ENCODE measurements at places on chromosomes 3 and 15.

GRCh38 chr3:125107861-125108567 is 52.2 kb upstream of the HEG1 start:
- DNase-seq, result peak; percentile 63

- no peak for DNase-seq
These were observed 293.0 kb downstream of the ADAMTS17 start for GRCh38 chr15:100048736-100049135.

DNA sequence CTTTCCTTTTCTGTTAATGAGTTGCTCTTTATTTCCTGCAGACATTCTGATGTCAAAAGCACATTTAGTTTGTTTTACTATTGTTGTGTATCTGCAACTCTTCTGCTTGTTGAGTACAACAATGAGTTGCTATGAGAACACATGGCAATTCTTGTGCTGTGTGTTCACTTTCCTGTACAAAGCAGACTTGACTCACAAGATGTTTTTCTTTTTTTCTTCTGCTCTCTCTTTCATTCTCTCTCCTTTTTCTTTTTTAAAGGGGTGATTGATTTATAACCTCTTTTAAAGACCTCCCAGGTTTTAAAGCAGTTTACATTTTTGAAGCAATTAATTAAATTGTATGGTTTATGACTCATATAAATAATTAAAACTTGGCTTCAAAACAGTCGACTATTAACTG is 31.6 kb upstream of the ABHD10 start:
- no peak for DNase-seq

DNA sequence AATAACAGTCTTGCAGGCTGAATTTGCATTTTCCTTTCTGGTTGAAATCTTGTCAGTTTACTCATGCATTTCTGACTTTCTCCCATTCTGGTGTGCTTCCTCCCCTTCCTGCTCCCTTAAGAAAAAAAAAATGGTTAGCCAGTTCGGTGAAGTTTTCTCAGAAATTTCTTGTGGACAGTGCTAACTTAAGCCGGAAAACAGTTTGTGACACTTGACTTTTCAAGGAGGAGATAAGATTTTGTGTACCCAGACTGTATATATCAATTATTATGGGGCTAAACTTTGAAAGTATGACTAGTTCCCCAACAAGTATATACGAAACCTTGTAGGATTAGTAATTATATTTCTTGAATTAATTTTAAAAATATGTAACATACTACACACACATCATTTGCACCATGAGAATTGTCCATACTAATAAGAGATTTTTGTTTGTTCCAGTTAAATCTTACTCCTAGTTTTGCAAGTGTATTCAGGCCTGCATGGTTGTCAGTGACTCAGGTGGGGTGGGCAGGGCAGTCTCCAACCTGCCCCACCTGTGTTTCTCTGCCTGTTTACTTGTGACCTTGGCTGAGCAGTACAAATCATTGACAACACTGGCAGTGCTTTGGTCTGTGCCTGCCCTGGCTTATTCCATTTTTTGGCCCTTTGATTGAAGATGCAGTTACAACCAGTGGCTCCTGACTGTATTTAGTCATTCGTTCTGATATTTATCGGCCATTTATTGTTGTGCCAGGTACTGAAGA is 19.1 kb downstream of the UBE2E1 start:
- no peak for DNase-seq

DNA sequence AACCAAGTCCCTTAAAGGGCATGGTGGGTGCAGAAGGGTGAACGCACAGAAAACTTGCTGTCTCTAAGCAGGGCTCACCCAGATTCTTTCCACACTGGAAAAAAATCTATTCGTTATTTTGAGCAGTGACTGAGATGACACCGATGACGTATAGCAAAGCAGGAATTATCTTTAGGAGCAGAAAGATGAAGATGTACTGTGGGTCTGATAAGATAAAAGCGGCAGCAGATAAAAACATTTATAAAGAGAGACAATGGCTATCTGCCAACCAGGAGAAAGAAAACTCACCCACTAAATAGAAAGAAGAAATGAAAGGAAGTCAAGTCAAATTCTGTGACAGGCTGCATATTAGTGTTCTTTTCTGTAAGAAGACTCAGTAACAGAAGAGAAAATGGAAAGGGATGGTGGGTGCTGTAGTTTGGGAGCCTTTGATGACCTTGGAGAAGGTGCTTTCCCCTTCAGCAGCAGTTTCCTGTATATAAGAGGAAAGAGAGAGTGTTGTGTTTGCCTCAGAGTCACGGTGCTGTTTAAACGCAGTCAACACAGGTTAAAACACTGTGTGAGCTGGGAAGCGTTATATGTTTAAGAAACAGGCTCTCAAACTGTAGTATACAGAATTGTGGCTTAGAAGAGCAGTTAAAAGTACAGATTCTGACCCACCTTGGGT is 111.6 kb downstream of the AQP9 start:
- no peak for DNase-seq

DNA sequence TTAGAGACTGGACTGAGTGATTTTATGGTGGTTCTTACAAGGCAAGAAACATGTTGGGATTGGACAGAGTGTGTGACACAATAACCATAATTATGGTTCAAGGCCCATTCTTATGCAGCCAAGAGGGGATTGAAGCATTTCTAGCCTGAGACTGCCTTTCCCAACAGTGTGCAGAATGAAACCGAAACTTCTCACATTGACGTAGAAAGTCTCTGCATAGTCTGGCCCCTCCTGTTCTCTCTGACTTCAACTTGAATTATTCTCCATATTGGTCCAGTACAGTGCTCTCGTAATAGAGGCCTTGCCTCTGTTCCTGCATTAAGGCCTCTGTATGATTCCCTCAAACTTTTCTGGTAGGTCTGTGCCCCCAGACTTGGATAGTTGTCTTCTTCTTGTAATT is 138.3 kb downstream of the DIPK2A start:
- no peak for DNase-seq

GRCh38 chr3:125662675-125663074 is 67.4 kb upstream of the OSBPL11 start:
- no peak for DNase-seq

- DNase-seq, result no peak
These were observed 32.2 kb downstream of the RIOX2 start for GRCh38 chr3:97940034-97940433.

DNA sequence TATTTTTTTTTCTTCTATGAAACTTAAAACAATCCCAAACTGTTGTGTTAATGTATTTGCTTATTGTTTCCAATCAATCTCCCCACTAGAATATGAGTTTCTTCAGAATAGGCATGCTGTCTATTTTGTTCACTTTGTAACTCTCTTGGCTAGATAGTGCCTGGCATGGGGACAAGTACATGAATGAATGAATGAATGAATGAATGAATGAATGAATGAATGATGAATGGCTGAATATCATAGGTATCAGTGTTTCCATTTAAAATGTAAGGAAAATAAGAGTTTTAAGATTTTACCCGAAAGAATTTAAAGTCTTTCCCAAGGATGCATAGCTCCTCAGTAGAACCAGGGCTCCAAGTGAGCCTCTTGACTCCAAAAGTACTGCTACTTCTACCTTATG is 294.9 kb upstream of the GADL1 start:
- DNase-seq, result no peak

DNA sequence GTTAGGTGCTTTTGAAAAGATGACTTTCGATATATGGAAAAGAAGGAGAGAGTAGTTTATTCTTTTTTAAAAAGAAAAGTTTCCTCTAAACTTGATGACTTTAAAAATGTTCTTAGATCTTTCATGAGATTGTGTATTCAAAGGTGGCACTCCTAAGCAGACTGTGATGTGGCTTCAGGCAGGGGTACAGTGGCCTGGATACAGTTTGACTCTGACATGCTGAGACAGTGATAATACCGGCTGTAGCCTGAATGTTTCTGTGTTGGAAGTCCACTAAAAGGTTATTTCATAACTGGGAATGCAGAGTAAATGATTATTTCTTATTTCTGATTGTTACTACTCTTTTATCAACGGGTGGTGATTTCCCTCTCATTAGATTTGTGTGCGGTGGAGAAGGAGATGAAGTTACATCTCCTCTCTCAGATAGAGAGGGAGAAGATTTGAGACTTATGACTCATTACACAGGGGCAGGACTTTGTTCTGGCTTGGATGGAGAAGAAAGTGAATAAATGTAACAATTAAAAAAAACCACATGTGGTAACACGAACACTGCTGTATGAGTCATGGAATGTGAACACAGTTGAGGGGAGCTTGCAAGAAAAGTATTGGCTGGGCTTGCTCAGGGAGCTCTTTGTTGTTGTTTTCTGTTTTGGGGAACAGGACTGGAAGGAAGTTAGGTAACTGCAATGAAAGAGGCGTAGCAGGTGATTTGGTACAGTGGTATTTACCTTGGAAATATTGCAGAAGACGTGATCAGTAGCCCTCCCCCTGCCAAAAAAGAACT is 21.6 kb downstream of the SPTSSB start:
- DNase-seq, result peak; percentile 59

DNA sequence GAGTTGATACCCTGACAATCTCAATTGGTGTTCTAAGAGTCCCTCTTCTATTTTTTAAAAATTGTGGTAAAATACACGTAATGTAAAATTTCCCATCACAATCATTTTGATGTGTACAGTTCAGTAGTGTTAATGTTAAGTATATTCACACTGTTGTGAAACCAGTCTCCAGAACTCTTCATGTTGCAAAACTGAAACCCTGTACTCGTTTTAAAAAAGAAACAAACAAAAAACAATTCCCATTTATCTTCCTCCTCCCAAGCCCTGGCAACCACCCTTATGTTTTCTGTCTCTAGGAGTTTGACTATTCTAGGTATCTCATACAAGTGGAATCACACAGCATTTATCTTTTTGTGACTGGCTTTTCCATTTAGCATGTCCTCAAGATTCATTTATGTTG is 28.7 kb upstream of the ALPK3 start:
- DNase-seq, result no peak

GRCh38 chr3:71398157-71398836 is 185.2 kb downstream of the FOXP1 start:
- no peak for DNase-seq

Data from AG04449 (cell line).